ENCODE measurements at places on chromosomes 11 and 22. TPM values are rescaled to one million over a fixed set of nuclear protein-coding genes. Genes with fewer than 3 reads are reported as not detected.

Gene C22orf42
- not detected for polyA plus RNA-seq

Gene KRTAP5-1
- 0.26 TPM for polyA plus RNA-seq

GRCh38 chr11:64263021-64263946 is 12.0 kb downstream of the PLCB3 start:
- DNase-seq = no peak

DNA sequence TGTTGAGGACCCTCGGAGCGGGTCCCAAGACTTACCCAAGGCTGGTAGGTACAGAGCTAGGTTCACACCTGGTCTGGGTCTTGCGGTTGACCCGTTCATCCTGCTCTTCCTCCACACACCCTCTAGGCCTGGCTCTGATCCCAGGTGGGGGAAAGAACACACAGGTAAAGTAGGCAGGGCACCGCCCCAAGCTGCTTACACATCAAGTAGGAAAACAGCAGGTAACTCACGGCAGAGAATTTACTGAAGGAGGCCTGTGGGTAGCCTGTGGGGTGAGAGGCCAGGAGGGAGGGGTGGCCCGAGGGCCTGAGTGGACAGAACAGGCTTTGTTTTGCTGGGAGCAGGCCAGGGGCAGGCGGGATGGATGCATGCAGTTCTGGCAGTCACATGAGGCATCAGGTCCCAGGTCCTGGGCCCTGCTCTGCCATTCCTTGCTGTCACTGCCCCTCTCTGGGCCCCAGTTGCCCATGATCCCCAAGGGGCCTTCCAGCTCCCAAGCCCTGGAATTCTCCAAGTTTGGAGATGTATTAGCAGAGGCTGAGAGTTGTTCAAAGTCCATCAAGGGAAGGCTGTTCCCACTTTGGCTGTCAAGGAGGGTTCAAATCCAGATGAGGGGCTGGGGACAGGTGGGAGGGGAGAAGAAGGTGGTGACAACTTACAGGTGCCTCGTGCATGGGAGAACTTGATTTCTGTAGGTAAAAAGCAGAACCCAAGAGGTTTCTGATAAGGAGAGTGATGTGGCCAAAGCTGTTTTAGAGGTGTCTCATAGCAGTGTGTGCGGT is 5.7 kb downstream of the TSKU start:
- DNase-seq = no peak

DNA sequence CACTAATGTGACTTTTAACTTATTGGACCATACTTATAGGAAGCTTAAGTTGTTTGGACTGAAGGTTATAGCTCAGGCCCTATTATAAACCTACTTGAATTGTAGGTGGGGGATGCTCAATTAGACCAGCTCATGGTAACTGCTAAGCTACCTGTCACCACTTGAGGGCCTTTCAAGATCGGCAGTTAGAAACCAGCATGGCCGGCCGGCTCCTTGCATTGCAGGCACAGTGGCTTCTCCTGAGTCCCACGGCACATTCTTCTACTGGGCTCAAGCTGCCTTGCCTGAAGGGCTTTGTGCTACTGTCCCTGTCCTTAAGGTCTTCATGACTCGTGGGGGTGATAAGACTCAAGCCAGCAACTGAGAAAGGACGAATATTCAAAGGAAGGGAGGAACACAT is 70.8 kb downstream of the TBC1D22A start:
- no peak for DNase-seq

DNA sequence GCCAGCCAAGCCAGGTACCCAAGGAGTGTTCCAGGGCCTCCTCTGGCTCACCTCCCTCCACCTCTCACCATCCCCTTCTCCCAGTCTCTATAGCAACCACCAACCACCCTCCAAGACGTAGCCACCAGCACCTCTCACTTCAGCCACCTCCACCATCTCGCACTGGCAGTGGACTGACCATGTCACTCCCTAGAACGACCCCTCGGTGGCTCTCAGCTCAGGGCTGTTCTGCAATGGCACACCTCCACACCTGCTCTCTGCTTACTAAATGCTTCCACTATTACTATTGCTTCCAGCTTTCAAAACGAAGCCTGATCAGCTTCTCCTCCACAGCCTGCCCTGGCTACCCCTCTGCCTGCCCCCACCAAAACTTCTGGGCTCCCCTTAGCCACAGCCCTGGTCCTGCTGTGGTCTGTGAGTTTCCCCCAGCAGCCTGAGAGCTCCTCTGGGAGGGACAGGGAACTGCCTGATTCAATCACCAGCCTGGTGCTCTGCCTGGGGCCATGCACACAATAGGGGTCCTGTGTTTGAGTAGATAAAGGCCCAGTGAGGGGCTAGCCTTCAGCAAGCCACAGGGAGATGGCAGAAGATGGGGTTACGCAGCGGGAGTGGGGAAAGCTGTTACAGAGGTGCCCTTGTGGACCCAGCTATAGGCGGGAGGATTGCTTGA is 17.5 kb upstream of the CBX7 start:
- no peak for DNase-seq

Gene OR52E8
- polyA plus RNA-seq = not detected

DNA sequence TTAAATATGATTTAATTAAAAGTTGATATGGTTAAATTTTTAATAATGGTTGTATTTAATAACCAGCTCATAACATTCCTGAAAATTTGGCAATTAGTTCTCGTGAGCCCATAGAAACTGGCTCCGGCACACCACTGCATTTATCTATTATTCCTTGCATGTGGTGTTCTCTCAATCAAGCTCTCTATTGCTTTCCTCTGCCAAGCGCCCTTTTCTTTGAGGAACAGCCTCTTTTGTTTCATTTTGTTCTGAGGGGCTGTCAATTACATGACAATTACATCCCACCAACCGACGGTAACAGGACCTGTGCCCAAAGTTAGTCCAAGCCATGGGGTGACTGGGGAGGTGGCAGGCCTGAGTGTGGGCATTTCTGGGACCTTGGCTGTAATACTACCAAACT is 8.1 kb downstream of the C11orf91 start:
- no peak for DNase-seq
